Mesendoderm (in vitro differentiated cells): ENCODE measurements at places on chromosomes 4 and X.

DNA sequence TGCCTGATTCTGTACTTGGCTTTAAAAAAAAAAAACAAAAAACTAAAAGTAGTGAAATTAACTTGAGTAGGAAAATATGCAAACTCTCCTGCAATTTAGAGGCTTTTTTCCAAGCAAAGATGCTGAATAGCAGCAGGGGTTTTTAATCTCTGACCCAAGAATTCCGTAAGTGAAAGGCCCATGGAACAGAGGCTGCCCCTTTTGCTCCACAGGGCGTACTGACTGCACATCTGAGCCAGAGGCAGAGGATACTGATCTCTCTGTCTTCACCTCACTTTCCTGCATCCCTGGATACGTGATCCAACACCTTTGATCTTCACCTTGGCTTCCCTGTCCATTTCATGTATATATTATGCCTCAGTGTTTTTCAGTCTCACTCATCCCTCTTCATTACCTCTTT lies 3.9 kb downstream of the FAM149A start:
- DNase-seq = no peak

- peak; percentile 69 for DNase-seq
Observed at GRCh38 chr4:119238068-119238722, 25.7 kb downstream of the USP53 start.

DNA sequence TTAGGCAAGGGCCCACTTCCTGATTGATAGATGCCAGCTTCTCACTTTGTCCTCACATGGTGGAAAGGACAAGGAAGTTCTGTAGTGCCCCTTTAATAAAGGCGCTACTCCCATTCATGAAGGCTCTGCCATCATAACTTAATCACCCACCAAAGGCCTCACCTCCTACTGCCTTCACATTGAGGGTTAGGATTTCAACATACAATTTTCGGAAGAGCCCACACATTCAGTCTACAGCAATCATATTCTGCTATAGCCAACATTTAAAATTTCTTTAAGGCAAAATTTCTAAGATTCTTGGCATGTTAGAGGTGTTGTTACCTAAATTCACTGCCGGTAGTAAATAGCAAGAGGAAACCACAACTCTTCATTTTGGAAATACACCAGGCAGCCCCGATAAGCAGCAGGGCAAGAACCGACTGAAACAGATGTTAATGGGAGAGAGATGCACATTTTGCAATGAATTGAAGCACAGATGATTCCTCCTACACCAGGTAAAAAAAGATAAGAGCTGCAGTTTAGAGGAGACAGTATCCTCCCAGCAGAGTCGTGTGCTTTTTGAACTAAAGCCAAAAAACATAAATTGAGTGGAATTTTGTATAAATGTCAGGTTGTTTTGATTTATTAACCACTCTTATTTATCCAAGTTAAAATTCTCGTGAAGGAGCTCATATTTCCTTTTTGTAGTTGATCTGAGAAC lies 594.9 kb downstream of the KCTD8 start:
- no peak for DNase-seq

DNA sequence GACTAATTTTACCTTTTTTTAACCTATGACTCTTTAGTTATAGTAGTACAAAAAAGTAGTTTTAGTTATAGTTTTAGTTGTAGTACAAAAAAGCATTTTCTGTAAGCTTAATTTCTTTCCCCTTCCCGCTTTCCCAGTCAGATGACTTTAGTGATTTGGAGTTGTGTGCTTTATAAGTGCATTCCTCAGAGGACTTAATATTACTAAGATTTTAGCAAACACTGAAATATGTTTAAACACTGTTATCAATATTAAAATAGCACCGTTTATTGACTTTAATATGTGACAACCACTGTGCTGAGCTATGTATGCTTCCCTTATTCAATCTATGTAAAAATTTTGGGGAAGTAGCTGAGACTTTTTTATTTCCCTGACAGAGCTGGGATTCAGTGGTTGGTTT lies 22.8 kb downstream of the GUF1 start:
- DNase-seq = no peak

GRCh38 chr4:152064282-152064681 lies 303.5 kb upstream of the GATB start:
- DNase-seq = no peak

DNA sequence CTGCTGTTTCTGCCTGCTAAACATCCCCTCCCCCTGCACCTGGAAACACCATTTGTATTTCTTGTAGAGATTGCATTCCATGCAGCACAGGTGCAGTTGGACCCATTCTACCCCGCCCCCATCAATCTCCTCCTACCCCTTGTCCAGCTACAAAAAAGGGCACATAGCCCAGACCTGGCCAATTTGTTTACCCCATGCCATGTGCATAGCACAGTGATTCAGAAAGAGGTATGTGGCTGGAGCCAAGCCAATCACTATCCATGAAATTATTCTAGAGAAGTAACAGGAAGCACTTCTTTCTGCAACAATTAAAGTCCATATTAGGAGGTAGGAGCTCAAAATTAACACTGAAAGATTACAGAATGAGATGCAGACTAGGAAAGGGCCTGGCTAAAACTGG lies 20.2 kb upstream of the TMEM184C start:
- no peak for DNase-seq

DNA sequence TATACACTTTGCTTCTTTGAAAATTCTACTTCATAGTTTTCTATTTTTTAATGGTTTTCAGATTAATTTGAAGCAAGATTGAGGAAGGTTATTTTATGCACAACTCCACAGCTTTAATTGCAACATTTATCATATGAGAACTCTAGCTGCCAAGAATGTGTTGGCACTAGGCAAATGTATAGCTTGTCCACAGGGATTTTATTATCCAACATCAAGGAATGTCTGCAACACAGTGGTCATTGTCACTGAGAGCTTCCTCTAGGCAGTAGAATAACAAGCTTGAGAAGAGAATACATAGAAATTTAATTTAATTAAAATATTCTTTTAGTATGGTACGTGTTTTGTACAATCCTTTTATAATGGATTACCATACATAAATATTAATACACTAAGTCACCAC lies 1600.8 kb downstream of the ARAP2 start:
- DNase-seq = no peak

- DNase-seq = no peak
Observed at GRCh38 chr4:28426251-28426650, 1565.6 kb downstream of the STIM2 start.

GRCh38 chr4:34269613-34270012 lies 1974.7 kb downstream of the ARAP2 start:
- DNase-seq = no peak

GRCh38 chr4:71206763-71207162 lies 132.1 kb upstream of the SLC4A4 start:
- DNase-seq = no peak

DNA sequence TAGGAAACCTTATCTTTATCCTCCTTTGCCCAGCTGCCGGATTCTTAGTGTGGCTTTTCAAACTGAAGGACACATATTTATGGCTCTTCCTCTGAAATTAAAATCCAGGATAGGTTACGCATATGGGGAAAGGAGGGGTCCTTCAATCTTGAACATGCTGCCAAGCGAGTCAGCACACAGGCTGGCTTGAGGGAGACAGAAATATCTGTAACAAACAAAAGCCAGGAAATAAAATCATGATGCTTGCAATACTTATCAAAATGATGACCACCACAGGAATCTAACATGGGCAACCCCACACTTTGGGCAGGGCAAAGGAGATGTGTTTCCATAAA lies 196.4 kb upstream of the LDB2 start:
- no peak for DNase-seq

GRCh38 chrX:39336671-39337311 lies 535.5 kb downstream of the MID1IP1 start:
- DNase-seq = no peak

GRCh38 chrX:110172215-110172614 lies 145.7 kb downstream of the AMMECR1 start:
- DNase-seq = no peak

DNA sequence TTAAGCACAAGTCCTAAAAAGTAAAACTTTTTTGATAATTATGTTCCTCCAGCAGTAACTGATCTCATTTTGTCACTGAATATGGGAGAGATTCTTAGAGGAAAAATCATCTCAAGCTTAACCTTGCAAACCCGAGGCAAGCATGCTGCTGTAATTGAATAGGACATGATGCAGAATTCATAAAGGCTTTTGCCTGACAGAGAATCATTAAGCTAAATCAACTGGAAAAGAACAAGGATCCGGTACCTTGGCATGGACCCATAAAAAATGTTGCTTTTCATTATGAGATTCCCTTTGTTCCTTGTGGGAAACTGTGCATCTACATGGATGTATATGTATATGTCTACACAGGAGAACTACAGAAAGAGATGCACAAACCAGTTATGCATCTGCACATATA lies 149.1 kb downstream of the PAPSS1 start:
- DNase-seq = no peak

GRCh38 chr4:99300934-99301333 lies 10.1 kb upstream of the ADH1A start:
- no peak for DNase-seq

DNA sequence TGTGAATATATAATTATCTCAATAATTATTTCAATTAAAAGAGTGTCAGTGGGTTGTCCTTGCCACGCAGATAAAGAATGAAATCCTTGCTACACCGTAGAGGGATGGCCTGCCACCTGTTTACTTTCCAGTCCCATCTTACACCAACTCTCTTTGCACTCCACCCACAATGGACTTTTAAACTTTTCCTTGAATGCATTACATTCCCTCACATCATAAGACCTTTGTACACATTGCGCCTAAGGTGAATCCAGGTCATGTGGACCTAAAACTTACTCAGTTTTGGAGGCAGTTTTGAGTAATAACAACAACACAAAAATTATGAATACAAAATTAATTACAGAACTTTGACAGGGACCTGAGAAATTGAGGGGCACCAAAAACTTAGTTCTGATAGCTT lies 78.7 kb upstream of the PDE5A start:
- no peak for DNase-seq

GRCh38 chr4:126991965-126992364 lies 640.8 kb upstream of the INTU start:
- no peak for DNase-seq

- DNase-seq = peak; percentile 57
Observed at GRCh38 chrX:14351611-14352303, 177.6 kb upstream of the GLRA2 start.

DNA sequence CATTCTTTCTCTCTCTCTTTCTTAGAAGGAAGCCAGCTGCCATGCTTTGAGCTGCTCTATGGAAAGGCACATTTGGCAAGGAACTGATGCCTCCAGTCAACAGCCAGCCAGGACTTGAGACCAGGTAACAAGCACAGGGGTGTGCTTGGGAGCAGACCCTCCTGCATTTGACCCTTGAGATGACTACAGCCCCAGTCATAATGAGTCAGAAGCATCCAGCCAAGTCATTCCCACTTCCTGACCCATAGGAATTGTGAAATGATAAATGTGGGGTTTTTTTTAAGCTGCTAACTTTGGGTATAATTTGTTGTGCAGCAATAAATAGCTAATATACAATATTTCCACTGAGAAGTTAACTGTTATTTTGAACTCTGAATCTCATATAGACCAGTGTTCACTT lies 446.9 kb downstream of the GRXCR1 start:
- no peak for DNase-seq

- no peak for DNase-seq
Observed at GRCh38 chr4:34412233-34412632, 1832.1 kb downstream of the ARAP2 start.

GRCh38 chr4:38532908-38533499 lies 131.0 kb upstream of the KLF3 start:
- DNase-seq = no peak

DNA sequence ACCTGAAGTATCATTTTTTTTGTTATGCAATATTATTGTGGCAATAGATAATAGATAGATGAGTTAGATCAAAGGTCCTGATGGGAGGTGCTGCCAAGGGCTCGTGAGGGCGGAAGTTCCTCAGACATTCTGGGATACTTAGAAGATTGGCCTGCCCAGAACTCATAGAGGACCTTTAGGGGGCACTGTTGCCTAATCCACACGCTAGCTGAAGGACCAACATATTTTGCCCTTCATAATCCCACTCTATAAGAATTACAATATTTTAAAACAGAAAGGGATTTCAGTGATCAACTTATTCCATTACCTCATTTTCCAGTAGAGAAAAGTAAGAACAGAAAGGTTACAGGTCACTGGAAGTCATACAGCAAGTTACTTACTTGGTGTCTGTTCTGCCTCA lies 22.9 kb upstream of the COX7B2 start:
- peak; percentile 68 for DNase-seq

DNA sequence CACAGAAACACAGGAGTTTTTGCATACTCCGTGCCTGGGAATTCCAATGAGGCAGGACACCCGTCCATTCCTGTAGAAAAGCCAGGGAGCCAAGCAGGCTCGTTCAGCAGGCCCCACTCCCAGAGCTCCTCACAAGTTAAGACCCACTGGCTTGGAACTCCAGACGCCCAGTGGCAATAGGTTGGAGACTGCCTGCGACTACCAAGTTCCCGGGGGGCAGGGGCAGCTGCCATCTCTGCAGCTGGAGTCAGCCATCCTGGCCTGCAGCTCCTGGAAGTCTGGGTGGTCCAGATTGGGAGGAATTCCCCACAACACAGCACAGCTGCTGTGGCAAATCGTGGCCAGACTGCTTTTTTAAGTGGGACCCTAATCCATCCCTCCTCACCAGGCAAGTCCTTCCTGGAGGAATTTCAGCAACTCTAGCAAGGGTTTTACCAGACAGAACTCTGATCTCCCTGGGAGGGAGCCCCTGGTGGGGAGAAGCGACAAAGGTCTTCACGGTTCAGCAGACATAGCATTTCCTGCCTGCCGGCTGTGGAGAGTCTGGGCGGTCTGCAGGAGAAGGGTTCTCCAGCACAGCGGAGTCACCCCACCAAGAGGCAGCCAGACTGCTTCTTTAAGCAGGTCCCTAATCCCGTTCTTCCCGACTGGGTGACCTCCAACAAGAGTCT lies 231.9 kb downstream of the STPG2 start:
- peak; percentile 61 for DNase-seq

DNA sequence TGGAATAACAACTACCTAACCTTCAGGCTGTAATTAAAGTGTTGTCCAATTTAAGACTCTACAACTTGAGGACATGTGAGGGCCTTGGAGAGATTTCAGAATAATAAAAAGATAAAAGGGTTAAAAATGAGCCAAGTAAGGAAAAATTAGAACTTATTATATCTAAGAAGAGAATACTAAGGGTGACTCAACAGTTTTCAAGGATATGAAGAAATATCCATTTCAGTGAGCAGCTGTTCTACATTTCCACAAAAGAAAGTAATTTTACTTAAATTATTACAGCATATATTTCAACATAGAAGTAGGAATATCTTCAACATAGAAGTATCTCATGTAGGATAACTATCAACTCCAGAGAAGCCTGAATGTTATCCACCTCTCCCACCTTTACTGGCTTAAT lies 11.3 kb downstream of the SNX12 start:
- DNase-seq = no peak
